ENCODE measurements at places on chromosomes 1 and 21. TPM values are rescaled to one million over a fixed set of nuclear protein-coding genes. Genes with fewer than 3 reads are reported as not detected.

DNA sequence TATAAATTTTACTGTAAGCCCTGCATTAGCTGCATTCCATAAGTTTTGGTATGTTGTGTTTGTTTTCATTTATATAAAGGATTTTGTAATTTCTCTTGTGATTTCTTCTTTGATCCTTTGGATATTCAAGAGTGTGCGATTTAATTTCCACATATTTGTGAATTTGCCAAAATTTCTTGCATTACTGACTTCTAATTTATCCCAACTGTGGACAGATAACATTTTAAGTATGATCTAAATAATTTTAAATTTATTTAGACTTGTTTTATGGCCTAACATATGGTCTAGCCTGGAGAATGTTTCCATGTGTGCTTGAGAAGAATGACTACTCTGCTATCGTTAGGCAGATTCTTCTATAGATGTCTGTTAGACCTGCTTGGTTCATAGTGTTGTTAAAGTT lies 23.2 kb downstream of the RPE65 start:
- no peak for DNase-seq
- no peaks in the 10 kb centered on the region for H3K27me3 ChIP-seq
- no peaks in the 10 kb centered on the region for H3K36me3 ChIP-seq
- H3K27ac ChIP-seq, result no peak overlapping the region
- H3K4me1 ChIP-seq, result no peaks in the 10 kb centered on the region

KMO gene
- 0.55 TPM for polyA plus RNA-seq

GRCh38 chr1:183498342-183498991 lies 26.2 kb downstream of the SMG7 start:
- no peaks in the 10 kb centered on the region for H3K27me3 ChIP-seq
- no peaks in the 10 kb centered on the region for H3K36me3 ChIP-seq
- no peak for DNase-seq
- no peak overlapping the region for H3K4me3 ChIP-seq
- H3K27ac ChIP-seq, result no peak overlapping the region

GRCh38 chr1:67732750-67733151 lies 47.8 kb downstream of the GADD45A start:
- peaks cover 2% of the 10 kb centered on the region for H3K36me3 ChIP-seq
- peaks cover 11% of the 10 kb centered on the region for H3K4me1 ChIP-seq
- H3K4me3 ChIP-seq, result no peak overlapping the region

DNA sequence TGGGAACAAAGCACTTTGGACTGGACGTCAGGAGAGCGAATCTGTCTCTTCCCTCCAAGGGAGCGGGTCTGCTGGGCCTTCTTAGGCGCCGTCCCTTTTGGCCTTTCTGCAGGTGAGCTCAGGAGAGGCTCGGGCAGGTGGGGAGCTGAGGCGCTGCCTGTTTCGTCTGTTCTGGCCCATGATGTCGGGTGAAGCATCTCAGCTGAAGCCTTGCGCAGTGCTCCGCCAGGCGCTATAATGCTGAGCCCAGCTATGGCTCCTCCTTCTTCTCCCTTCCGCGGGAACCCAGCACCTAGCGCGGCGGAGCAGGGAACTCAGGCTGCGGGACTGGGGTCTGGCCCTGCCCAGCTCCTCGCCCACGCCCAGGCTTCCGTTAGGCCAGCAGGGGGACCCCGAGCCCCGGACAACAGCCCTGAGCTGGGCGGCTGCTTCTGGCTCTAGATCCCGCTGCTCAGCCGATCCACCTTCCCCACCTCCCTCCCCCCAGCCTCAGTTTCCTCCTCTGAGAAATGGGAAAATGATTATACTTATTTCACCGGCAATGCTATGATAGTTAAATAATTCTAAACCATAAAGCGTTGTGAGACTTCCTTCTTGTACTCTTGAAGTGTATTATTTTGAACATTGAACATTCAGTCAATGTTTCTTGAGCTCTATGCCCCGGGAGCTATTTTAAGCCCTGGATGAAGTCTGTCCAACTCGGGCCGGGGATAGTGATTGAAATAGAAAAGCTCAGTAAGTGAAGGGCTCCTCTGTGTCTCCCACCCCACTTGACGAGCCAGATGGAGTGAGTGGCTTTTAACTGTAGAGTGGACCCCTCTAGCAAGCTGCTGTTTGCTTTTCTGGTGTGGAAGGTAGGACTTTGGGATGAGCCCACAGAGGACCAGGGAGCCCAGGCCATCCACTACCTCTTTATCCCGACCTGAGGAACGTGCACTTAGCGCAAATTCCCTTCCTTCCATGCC lies 9.6 kb upstream of the ADORA1 start:
- peaks cover 3% of the 10 kb centered on the region for H3K4me1 ChIP-seq
- no peak overlapping the region for H3K4me3 ChIP-seq
- H3K27me3 ChIP-seq, result peaks cover 52% of the 10 kb centered on the region
- peak; percentile 43 for DNase-seq
- no peak overlapping the region for H3K27ac ChIP-seq
- H3K36me3 ChIP-seq, result no peaks in the 10 kb centered on the region

DNA sequence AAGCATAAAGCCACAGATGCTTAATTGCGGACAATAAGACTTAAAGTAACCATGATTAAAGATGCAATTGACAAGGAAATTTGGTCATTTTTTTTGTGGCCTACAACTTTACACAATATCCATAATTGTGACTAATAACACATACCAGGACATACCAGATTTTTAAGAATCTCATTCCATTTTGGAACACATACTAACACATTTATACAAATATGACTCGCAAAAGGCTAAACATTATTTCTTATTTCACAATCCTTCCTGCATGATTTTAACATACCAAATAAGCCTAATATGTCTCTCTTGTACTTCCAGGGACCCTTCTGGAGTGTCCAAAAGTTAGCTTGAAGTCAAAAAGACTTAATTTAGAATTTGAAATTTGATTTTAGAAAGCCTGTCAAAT lies 48.8 kb downstream of the DR1 start:
- no peak for DNase-seq
- no peak overlapping the region for H3K4me3 ChIP-seq
- no peaks in the 10 kb centered on the region for H3K36me3 ChIP-seq

DNA sequence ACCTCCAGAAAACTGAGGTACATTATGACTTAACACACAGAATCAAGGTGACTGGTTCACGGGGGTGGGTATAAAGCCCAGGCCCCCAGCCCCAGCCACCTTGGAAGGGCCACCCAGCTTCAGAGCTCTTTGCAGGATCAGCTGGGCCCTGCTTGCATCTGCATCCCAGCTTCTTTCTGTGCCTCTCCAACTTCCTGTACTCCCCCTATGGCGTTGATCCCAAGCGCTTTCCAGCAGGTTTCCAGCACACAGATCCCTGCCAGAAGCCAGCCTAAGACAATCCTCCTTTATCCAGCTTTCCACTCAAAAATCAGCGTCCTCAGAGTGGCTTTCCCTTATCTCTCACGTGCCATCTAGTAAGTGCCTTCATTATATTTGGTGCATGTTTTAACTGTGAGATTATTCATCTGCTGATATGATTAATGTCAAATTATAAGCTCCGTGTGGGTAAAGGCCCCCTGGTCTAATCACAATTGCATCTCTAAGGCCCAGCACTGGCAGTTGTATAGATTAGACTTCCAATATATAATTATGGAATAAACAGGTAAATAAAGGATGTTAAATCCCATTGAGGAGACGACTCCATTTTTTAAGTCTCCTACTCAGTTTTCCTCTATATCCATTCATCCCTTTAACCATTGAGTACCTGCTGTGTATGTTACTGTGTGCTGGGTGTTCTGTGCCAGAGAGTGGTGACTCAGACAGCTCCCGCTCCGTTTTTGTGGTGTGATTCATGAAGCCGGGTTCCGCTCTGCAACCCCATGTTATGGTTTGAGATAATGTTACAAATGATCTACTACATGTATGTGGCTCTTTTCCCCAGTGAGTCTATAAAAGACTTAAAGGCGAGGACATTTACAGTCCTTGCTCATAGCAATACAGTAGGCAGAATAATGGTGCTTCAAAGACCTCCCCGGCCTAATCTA lies 387.6 kb downstream of the PCP4 start:
- H3K27me3 ChIP-seq, result no peaks in the 10 kb centered on the region
- no peak for DNase-seq
- H3K36me3 ChIP-seq, result no peaks in the 10 kb centered on the region
- no peak overlapping the region for H3K4me3 ChIP-seq
- no peak overlapping the region for H3K27ac ChIP-seq

- H3K4me1 ChIP-seq, result peaks cover 4% of the 10 kb centered on the region
- H3K27me3 ChIP-seq, result no peaks in the 10 kb centered on the region
- DNase-seq, result no peak
- no peaks in the 10 kb centered on the region for H3K36me3 ChIP-seq
- H3K27ac ChIP-seq, result no peak overlapping the region
- no peak overlapping the region for H3K4me3 ChIP-seq
Measured at GRCh38 chr21:37341254-37341960, 25.2 kb upstream of the DYRK1A start.

DNA sequence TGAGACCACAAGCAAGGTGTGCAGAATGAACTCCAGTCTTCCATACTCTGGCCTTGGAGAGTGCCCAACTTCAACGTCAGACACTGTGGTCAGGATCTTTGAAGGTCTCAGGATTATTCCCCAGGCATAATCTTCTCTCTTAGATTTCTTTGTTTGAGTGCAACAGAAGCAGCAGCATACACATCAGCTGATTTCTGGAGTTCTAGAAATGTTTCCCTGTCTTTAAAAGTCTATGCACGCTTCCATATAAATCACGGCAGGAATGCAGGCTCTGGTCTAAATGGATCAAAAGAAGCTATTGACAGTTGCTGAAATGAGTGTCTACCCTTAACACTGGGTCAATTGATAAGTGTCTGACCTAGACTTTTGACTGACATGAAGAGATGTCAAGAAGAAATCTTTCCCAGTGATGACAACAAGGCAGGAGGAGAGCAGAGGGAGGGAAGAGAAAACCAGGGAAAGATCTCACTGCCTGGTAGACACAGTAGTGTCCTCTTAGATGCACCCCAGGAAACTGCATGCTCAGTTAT lies 279.7 kb downstream of the SPATA17 start:
- H3K4me1 ChIP-seq, result no peaks in the 10 kb centered on the region
- H3K4me3 ChIP-seq, result no peak overlapping the region
- no peak overlapping the region for H3K27ac ChIP-seq

- H3K27ac ChIP-seq, result peak overlapping the region; percentile 59
- H3K4me1 ChIP-seq, result peaks cover 18% of the 10 kb centered on the region
Measured at GRCh38 chr1:111211921-111212320, 11.5 kb upstream of the DENND2D start.

- H3K27ac ChIP-seq, result no peak overlapping the region
- peak; percentile 13 for DNase-seq
- peaks cover 5% of the 10 kb centered on the region for H3K36me3 ChIP-seq
- no peak overlapping the region for H3K4me3 ChIP-seq
- H3K4me1 ChIP-seq, result no peaks in the 10 kb centered on the region
- H3K27me3 ChIP-seq, result no peaks in the 10 kb centered on the region
Measured at GRCh38 chr1:219189021-219189824, 15.5 kb downstream of the LYPLAL1 start.

- no peak for DNase-seq
- peak overlapping the region; percentile 58 for H3K4me3 ChIP-seq
- no peak overlapping the region for H3K27ac ChIP-seq
- H3K36me3 ChIP-seq, result no peaks in the 10 kb centered on the region
Measured at GRCh38 chr1:236280438-236281197, 1.1 kb downstream of the ERO1B start.

RORC gene
- polyA plus RNA-seq, result 8.7 TPM

DNA sequence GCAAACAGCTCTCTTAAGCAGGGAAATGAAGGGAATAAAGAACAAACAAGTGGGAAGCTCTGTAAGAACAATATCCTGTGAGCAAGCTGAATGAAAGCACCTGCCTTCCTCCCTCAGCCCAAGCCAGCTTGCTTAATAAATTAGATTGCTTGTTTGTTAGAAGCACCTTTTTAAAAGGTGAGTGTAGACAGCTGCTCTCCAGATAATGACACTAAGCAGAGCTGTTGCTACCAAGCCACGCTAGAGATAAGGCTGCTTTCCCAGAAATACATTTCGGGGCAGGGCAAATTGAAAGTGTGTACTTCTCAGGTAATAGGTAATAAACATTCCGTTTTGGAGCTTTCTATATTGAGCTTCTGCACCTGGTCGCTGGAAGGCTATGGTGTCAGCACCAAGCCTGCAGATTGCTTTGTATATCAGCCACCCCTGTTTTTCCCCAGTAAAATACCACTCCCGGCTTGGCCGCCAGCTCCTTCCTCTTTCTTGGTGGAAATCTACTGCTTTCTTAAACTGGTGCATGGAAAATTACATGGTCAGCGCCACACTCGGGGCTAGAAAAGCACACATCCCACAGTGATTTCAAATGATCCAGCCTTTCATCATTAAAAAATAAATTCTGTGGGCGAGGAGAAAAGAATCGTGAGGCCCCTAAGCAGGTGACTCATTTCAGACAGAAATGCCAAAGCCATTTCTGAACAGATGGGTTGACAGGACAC lies 151.3 kb downstream of the ETS2 start:
- peak; percentile 87 for DNase-seq
- H3K36me3 ChIP-seq, result no peaks in the 10 kb centered on the region
- H3K4me1 ChIP-seq, result peaks cover 67% of the 10 kb centered on the region

EGLN1 gene
- 30.4 TPM for polyA plus RNA-seq

TNFAIP8L2 gene
- polyA plus RNA-seq, result 5.0 TPM

DNA sequence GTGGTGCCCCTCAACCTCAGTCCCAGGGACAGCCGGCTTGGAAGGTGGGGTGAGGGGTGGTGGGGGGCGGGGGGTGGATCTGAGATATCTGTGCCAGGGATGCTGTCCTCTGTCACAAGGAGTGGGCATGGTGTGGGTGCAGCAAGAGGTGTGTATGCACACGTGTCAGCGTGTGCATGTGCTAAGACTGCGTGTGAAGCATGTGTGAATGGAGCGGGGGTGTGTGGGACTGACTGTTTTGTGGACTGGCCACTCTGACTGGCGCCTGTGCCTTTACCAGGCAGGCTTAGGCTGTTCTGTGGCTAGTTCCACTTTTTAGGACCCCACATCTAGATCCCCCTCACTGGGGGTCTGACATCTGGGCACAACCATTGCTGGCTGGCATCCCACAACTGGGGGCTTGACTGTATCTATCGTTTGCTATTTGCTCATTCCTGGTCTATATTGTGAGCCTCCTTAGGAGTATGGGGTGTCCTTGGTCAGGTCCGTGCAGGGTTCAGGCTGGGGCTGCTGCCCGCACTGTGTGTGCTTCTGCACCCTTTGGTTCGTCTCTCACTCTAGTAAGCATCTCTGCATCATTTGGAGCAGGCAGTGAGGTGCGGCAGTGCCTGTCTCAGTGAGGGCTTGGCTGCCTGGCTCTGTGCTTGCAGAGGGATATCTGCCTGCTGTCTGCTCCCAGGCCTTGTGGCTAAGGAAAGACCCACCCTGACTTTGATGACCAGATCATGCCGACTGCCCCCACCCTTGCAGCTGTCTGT lies 1.9 kb downstream of the AMPD2 start:
- no peak overlapping the region for H3K27ac ChIP-seq
- no peaks in the 10 kb centered on the region for H3K27me3 ChIP-seq
- H3K36me3 ChIP-seq, result peaks cover 8% of the 10 kb centered on the region
- no peak for DNase-seq

DNA sequence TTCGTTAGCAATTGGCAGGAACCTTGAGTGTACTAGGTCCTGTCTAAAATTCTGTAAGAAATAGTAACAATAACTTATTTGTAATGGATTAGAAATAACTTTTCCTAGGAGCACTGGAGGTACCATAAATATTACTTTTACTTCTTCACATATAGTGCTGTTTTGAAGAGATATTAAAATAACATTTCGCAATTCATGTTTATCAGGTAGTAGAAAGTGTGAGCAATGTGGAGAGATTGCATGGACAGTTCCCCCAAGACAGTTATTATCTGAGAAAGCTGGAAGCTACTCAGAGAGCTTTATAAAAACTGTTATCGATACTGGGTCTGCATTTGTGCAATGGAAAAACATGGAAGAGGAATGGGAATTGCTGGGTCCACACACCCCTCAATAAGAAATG lies 128.5 kb upstream of the KIF26B start:
- H3K36me3 ChIP-seq, result no peaks in the 10 kb centered on the region
- no peak overlapping the region for H3K4me3 ChIP-seq
